ENCODE measurements at places on chromosomes 11 and 22.

DNA sequence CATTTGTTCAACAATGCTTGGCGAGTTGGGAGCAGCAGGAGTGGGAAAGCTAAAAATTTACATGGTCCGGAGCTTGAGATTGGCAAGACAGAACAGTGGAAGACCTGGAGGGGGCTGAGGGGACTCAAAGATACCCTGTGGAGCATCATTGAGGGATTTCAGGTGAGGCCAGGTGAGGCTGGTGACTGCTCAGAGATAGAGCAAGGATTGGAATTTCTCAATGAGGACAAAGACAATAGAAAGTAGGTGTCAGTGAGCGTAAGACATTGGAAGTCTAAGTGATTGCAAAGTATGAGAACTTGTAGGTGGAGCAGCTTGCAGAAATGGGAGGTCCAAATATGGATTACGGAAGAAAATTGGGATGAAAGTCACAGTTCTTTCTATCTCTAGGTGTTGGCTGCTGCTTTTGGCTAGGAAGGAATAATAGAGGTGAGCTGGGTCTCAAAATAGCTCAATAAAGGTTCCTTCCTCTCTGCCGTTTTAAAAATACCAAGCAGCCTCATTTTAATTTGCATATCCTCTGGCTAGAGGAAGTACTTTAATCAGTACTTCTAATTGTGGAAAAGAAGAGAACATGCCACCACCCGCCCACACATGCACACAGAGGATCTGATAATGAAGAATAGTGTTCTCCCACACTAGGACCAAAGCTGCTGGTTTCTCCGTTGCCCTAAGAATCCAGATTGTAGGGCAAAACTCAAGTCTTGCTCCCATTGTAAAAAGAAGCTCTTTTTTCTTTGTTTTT, 41.8 kb upstream of the SORL1-AS1 start:
- no peak for DNase-seq

DNA sequence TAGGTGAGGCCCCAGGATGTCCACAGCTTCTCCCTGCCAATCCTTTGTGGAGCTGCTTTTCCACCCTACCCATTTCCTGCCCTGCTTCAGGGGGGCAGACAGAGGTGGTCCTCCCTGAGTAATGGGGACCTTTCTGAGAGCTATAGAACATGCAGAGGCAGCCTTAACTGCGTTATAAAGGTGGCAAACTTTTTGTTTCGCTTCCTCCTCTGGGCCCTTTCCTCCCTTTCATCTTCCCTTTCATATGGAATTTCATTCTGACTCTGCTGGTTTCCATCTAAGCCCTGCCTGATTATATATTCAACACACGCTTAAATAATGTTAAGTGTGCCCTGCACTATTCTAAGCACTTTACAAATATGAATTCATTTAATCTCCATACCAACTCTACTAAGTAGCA, 169.3 kb upstream of the E2F8 start:
- no peak for DNase-seq

DNA sequence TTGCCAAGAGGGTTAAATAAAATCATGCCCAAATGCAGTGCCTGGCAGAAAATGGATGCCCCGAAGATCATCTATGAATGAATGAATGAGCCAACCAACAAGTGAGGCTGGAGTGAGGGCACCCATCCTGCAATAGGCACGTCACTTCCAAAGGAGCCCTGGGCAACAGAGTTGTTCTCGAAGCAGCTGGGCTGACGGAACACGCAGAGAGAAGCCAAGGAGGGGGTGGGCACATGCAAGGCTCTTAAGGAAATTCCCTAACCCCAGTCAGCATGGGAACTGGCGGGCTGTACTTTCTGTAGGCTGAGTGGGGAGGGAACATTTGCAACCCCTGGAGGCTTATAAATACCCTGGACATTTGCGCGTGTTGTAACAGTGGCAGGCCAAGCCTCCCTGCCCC, 11.6 kb upstream of the CHADL start:
- no peak for DNase-seq

- DNase-seq, result no peak
These were observed 118.2 kb upstream of the SLC5A12 start for GRCh38 chr11:26839911-26840698.

DNA sequence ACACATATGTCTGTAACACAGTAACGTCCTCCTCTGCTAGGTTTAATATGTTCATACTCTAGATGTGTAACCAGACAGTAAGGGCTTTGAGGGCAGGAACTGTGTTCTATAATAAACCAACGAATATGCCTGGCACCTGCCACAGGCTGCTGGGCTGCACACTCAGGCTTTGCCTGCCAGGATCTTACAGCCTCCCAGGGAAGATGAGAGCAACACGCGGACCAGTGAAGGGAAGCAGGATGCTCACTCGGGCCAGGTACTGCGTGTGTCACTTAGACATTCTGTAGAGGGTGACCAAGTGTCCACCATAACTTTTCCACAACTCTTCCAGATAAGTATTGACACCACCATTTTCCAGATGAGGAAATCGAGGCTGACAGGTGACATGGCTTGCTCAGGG, 21.7 kb upstream of the BAIAP2L2 start:
- no peak for DNase-seq

DNA sequence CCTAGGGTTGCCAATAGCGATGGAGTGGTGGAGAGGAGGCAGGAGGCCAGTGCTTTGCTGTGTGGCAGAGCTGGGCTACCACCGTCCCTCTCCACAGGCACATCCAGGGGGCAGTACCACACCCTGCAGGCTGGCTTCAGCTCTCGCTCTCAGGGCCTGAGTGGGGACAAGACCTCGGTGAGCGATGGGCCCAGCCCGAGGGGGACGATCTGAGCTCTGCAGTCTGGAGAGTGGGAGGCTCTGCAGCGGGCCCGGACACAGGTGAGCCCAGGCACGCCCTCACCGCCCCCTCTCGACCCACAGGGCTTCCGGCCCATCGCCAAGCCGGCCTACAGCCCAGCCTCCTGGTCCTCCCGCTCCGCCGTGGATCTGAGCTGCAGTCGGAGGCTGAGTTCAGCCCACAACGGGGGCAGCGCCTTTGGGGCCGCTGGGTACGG, 2.5 kb downstream of the PKP3 start:
- no peak for DNase-seq

DNA sequence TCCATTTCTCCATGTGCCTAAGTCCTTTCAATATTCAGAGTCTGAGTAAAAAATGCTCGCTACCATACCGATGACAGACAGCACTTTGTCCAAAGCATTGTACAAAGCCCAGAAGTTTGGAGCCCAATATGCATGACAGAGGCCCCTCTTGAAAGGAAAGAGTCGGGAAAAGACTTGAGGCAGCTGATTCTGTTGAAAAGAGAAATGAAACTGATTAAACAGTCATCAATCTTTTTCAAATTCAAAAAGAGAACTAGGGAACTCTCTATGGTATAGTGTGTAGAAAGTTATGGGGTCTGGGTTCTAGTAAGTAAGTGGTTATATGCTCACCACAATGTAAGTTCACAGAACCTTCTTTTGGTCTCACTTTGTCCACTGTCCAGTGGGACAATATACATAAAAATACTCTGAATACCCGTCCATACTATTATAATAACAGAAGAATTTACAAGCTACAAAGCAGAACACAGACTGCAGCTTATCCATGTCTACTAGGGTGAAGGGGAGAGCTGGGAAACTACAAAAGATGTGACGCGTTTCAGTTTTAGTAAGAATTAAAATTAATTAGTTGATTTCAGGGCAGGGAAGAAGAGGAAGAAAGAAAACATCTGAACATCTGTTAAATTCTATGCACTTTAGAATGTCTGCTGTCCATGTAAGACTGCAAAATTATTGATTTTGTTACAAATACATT, 26.7 kb downstream of the ALG8 start:
- DNase-seq, result no peak

- no peak for DNase-seq
These were observed 45.0 kb downstream of the ST3GAL4 start for GRCh38 chr11:126400479-126400878.

DNA sequence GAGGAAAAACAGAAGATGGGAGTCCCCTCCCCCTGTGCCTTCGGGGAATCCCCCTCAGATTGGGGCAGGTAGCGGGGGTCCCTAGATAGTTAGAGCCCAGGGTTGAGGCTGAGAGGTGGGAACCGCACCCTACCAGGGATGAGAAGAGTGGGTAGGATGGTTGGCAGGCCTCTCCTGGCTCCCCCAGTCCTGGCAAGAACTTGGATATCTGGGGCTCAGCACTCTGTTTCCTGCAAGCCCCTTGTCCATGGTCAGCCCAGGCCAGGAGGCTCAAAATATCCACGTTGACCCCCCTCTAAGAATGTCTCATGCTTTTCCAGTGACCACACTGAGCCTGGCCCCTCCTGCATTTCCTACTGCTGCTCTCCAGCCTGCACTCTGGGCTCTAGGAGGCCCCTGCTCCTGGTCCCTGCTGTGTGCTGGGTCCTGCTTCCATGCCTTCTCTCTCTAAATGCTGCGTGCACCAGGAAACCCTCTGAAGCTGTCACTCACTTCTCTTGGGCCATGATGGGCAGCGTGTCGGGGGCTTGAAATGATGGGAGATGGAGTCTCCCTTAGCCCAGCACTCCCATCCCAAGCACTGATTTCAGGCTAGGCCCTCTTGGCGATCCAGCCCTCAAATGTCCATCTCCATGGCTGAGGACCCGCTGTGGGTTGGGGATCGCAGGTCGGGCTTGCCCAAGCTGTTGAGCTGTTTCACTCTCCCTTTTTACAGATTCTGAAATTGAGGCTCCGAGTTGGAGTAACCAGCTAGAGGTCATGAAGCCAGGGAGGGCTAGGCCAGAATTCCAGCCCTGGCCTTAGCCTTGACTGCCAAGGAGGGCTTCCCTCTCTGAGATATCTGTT, 2.0 kb downstream of the MAP3K11 start:
- DNase-seq, result no peak

DNA sequence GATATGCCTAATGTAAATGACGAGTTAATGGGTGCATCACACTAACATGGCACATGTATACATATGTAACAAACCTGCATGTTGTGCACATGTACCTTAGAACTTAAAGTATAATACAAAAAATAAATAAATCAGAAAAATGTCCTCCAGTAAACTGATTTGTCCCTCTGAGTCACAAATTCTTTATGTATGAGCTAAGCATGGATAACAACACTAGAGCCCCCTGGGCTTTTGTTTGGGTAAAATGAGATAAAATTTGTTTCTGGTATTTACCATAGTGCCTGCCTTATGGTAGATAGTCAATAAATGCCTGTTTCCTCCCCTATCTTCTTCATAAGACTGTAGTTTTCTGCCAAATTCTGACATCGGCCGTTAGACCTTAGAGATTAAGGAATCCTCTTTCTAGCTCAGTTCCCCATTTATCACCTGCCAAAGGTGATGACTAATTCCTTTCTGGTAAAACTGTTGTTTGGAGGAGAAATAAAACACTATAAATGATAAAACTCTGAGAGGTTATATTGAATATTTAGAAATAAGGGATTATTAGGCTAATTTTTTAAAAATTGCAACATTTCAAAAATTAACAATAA, 43.6 kb upstream of the LUZP2 start:
- DNase-seq, result no peak

DNA sequence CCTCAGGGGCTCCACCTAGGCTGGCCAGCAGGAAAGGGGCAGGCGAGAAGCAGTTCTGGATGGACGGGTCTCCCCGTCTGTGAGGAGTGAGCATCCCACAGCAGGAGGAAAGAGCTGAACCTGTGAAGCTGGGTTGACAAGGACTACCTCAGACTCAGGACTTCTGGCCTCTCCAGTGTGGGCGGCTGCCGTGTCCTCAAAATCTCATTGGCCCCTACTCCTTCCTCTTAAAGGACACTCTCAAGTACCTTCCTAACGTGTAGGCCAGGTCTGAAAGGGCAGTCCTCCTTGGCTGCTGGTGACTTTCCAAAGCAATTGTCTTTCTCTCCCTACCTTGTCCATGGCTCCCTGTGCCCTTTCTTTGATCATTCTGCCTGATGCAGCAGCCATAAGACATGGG, 107.0 kb upstream of the AKIP1 start:
- DNase-seq, result no peak

DNA sequence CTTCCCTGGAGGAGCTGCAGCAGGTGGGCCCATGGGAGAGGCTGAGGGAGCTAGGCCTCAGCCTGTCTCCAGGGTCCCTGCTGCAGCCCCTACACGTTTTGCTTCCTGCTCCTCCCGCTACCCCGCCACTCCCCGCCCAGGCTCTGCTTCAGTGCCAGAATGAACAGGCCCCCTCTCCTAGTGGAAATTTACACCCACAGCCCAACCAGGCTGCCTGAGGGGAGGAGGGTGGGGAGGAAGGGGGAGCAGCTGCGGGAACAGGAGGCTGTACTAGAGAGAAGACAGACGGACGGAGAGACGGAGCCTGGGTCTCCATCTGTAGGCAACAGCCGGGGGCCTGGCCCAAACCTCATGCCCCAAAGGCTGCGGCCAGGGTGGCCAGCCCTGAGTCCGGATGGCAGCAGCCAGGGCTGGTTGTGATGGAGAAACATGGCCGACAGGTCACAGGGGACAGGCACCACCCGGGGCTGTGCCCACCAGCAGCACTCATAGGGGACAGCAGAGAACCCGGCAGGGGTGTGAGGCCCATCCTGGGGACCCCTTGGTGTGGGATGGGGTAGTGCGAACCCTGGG, 20.6 kb downstream of the FLRT1 start:
- no peak for DNase-seq

GRCh38 chr11:28505232-28505631, 397.0 kb downstream of the METTL15 start:
- DNase-seq, result no peak

- DNase-seq, result peak; percentile 44
These were observed 479 bp downstream of the RSF1 start for GRCh38 chr11:77819921-77820564.

DNA sequence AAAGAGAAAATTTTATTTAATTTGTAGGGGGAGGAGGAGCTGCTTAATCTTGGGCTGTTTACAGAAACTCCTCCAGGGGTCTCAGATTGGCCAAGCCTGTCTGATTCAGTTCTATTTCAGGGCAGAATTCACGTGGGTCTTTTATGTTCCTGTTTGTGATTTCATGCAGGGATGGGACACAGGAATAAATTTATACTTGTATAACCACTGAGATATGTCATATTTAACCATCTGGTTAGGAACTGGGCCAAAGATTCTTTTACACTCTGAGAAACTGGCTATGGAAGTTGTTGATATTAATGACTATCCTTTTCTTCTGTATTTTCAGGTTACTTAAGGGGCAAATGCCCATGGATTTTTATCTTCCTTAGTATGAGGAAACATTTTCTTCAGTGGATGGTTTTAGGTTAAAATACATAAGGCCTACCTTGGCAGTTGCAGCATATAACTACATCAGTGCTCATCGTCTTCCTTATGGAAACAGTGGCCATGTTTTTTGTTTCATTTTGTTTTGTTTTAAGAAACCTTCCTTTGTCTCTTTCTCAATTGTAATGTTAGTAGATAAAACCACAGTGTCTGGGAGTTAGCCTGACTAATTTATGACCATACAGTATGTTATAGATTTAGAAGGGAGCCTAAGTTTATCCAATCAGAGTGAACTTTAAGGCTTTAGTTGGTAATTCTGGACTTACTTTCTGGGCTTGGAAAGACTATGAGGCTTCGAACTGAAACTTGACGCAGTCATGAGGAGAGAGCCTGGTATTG, 132.4 kb upstream of the ANO3 start:
- no peak for DNase-seq

- DNase-seq, result no peak
These were observed 26.5 kb downstream of the SYT7 start for GRCh38 chr11:61554172-61554988.

GRCh38 chr11:134063124-134063495, 5.8 kb upstream of the JAM3 start:
- no peak for DNase-seq

GRCh38 chr11:96815236-96815635, 425.4 kb downstream of the JRKL start:
- no peak for DNase-seq

Data from NCI-H1105 (cell line).